ENCODE measurements at places on chromosomes 7 and 10. TPM values are rescaled to one million over a fixed set of nuclear protein-coding genes. Genes with fewer than 3 reads are reported as not detected.

Gene SPAM1
- not detected for total RNA-seq

Gene CUZD1
- total RNA-seq = not detected

Gene VIPR2
- not detected for total RNA-seq

Gene FBXO24
- total RNA-seq = 0.82 TPM

Gene OR2A42
- total RNA-seq = 0.12 TPM

Gene CFAP58
- 0.27 TPM for total RNA-seq

Gene OPN4
- not detected for total RNA-seq

Gene CCDC7
- total RNA-seq = 10.2 TPM

Gene RPA3
- total RNA-seq = 13.5 TPM

Gene HMX2
- not detected for total RNA-seq

Gene CLIP2
- total RNA-seq = 32.6 TPM

Gene CDNF
- 0.69 TPM for total RNA-seq

Gene WNT8B
- not detected for total RNA-seq

Gene BUD31
- 88.3 TPM for total RNA-seq

Gene FOXP2
- total RNA-seq = 23.1 TPM

Gene UPK3BL2
- total RNA-seq = 3.3 TPM

Gene GSDME
- total RNA-seq = 23.6 TPM

Gene FAM25A
- not detected for total RNA-seq

Gene C10orf62
- total RNA-seq = not detected

Gene C10orf67
- not detected for total RNA-seq

Gene GBX1
- total RNA-seq = not detected

Gene SLC16A9
- 1.00 TPM for total RNA-seq

Gene FAM131B
- total RNA-seq = 4.0 TPM

Gene MACC1
- total RNA-seq = not detected

Gene STK31
- 0.13 TPM for total RNA-seq

Gene NPSR1
- not detected for total RNA-seq

Gene NODAL
- total RNA-seq = 0.49 TPM

Gene SLC18A3
- not detected for total RNA-seq

Gene SERPINE1
- 794 TPM for total RNA-seq

Gene STAG3
- total RNA-seq = 1.2 TPM

Gene MAP3K8
- 8.1 TPM for total RNA-seq

Gene POU6F2
- 0.40 TPM for total RNA-seq

Gene CCL26
- total RNA-seq = not detected

Gene IFIT3
- total RNA-seq = 6.0 TPM

Gene NAT16
- total RNA-seq = not detected

Gene ACSL5
- total RNA-seq = 0.15 TPM

Gene TEX36
- total RNA-seq = not detected

Gene KIAA1217
- 12.4 TPM for total RNA-seq

Gene COL28A1
- total RNA-seq = 0.25 TPM

Gene HDAC9
- total RNA-seq = 5.9 TPM

Gene TET1
- 9.9 TPM for total RNA-seq

Gene FAM25C
- total RNA-seq = not detected

Gene TWIST1
- 26.5 TPM for total RNA-seq
